ENCODE measurements at places on chromosomes 13 and 19. TPM values are rescaled to one million over a fixed set of nuclear protein-coding genes. Genes with fewer than 3 reads are reported as not detected.

The RPS16 gene
- total RNA-seq: 1,720 TPM

The KLC3 gene
- not detected for total RNA-seq

- DNase-seq: no peak
Measured at GRCh38 chr19:35295792-35296462, 4.0 kb downstream of the MAG start.

DNA sequence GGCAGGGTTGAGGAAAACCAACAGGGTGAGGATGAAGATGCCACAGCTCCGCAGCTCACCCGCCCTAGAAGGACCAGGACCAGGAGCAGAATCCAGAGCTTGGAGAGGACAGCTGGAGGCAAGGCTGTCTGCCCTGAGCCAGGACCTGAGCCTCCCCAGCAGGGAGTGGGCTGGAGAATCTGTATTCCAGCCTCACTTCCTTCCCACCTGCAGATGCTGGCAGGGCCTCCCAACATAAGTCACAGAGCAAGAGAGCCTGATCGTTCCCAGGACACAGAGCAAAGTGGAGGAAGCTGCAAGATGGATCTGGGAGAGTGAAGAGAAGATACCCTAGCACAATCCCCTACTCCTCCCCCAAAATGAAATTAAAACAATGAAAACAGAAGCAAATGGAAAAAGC lies 61.7 kb upstream of the WASF3 start:
- no peak for DNase-seq

GRCh38 chr13:76799696-76800095 lies 86.5 kb downstream of the KCTD12 start:
- DNase-seq: no peak

DNA sequence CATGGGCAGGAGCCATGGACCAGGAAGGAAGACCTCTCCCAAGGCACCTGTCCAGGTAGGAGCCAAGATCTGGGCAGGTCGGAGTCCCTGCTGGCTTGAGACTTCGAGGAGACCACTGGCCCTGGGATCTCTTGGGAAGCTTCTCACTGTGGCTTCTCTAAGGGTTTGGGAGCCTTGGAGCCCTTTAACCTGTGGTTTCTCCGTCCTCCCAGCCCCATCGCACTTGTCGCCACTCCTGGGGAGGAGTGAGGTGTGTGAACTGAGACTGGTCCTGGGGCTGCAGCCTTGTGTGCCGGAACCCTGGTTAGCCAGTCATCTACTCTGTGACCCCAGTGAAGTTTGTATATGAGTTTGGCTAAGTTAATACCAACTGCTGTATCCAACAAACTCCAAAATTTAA lies 8.2 kb downstream of the ZNF805 start:
- no peak for DNase-seq

DNA sequence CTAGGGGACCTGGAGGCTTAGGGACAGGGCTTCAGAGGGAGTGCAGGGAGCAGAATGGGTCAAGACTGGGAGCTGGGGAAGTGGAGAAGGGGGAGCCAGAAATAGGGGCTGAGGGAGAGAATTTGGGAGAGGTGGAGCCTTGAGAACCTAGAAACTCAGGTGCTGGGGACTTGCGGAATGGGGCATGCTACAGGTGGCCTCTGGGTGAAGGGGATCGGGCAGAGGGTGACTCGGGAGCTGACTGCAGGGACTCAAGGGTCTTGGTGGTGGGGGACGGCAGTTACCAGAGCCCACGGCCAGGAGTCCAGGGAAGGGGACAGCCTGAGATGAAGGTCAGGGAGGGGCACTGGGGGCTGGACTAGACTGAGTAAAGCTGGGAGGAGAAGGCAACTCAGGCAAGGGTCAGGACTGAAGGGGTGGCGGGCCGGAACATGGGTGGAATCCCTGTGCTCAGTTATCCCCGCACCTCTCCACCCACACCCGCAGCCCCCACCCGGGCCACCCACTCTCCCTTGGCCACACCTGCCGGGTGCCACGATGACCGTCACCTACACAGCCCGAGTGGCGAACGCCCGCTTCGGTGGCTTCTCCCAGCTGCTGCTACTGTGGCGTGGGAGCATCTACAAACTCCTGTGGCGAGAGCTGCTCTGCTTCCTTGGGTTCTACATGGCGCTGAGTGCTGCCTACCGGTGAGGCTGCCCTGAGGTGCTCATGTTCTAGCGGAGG lies 628 bp downstream of the BEST2 start:
- no peak for DNase-seq

DNA sequence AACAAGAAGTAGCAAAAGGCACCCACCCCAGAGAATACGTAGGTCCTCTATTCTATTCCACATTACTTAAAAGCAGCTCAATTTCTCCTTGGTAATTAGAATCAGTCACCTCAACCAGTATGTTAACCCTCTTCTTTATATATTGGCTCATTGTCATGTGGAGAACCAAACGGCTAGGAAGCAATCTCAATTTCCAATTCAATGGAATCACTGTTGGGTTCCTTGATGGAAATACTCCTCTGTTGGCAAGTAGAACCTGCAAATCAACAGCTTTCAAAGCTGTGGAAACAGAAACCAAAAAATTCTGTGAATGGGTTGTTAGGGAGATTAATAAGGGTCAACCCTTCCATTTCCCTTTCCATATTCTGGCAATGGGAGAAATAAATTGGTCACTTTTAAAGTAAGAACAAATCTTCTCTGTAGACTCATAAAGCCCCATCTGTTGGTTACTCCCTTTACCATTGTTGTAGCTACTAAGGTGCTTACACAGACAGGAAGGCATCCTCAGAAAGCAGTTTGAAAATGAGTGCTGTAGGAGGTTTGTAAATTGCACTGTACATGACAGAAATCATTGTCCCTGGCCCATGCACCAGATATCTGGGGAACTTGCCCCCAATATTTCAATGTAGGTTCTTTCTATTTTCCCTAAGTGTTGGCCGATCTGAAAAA lies 138.6 kb upstream of the UFM1 start:
- DNase-seq: no peak

GRCh38 chr19:51356159-51356801 lies 9.9 kb downstream of the ETFB start:
- no peak for DNase-seq

GRCh38 chr19:30890033-30890432 lies 459.2 kb downstream of the TSHZ3 start:
- DNase-seq: no peak

GRCh38 chr19:57324992-57325391 lies 4.7 kb downstream of the ZNF543 start:
- DNase-seq: no peak

- no peak for DNase-seq
Measured at GRCh38 chr13:30295116-30295515, 12.2 kb downstream of the KATNAL1 start.

GRCh38 chr19:8054169-8054568 lies 1.6 kb downstream of the CCL25 start:
- no peak for DNase-seq

GRCh38 chr13:45718992-45719391 lies 16.9 kb downstream of the CBY2 start:
- no peak for DNase-seq

- DNase-seq: no peak
Measured at GRCh38 chr13:94480672-94481145, 1.2 kb upstream of the DCT start.

DNA sequence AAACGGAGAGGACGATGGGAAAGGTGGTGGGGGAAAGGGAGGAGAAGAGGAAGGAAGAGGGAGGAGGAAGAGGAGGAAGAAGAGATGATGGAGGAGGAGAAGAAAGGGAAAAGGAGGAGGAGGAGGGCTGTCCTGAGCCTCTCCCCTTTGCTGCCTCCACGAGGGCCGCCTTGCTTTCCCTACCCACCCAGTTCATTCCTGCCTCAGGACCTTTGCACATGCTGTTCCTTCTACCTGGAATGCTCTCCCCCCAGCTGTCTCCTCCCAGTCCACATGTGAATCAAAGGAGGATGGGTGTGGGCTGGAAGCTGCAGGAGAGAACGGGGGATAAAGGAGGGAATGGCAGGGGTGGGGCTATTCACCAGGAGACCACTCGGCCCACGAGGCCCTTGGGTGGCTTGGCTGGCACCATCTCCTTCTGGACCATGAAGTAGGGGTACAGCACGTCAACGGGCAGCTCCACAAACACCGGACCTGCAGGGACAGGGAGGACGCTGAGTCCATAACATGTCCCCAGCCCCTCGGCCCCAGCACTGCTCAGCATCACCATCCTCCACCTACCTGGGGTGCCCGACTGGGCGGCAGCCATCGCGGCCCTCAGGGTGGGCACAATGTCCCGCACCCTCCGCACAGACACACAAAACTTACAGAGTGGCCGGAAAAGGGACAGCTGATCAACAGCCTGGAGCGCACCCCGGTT lies 15.3 kb downstream of the SYDE1 start:
- DNase-seq: no peak

DNA sequence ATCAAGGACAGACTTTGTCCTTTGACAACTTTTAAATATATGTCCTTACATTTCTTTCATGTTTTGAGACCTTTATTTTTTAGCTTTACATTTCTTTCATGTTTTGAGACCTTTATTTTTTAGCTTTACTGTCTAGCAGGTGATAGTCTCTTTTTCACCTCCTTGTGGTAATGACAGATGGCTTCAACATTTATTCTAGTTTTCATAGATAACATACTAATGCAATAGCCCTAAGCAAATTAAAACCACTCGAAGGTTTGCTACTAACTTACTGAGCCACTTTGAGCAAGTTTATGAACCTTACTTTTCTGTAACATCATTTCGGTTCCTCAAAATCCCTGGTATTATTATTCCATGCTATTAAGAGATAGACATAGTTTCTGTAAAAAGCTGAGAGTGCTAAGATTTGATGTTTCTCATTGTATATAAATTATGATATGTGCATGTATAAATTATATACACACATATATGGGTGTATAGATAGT lies 4.5 kb downstream of the DACH1 start:
- no peak for DNase-seq

GRCh38 chr13:75025956-75026355 lies 456.0 kb downstream of the TBC1D4 start:
- DNase-seq: no peak

DNA sequence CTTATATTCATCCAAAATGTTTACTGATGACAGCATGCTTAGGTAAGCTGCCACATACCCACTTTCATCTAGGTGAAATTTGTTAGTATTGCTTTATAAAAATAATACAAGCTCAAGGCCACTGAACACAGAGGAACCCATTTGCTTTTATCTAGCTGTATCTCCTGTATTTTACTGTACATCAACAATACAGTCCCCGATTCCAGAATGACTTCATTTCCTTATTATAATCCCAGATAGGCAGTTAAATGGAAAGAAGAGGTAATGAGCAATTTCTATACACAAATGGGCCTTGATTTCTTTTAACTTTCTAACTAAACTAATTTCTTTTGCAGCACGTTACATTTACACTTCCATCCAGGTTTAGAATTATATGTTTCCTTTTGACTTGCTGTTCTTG lies 86.2 kb downstream of the SHISA2 start:
- no peak for DNase-seq

GRCh38 chr19:32343550-32344262 lies 1.7 kb upstream of the ZNF507 start:
- no peak for DNase-seq

GRCh38 chr13:51825165-51825592 lies 19.8 kb downstream of the TMEM272 start:
- DNase-seq: no peak

Measured in colonic mucosa (tissue), 4 donors.